Tibial nerve (tissue), 4 donors: ENCODE measurements at places on chromosomes 1 and 21.

DNA sequence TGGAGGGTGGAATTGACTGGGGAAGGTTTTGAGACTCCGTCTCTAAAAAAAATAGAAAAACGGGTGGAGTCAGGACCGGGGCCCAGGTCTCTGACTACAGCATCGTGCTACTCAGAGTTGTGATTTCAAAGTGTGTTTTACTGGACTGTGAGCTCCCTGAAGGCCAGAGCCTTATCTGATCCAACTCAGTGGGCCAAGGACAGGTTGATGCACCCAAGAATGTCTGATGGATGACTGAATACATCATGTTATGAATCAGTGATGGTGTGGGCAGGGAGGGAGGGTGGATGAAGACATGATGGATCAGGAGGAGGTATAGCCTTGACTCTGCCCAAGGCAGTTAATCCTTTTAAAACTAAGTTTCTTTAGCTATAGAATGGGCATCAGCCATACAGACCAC lies 81.6 kb downstream of the FOXD2 start:
- no peak for DNase-seq

DNA sequence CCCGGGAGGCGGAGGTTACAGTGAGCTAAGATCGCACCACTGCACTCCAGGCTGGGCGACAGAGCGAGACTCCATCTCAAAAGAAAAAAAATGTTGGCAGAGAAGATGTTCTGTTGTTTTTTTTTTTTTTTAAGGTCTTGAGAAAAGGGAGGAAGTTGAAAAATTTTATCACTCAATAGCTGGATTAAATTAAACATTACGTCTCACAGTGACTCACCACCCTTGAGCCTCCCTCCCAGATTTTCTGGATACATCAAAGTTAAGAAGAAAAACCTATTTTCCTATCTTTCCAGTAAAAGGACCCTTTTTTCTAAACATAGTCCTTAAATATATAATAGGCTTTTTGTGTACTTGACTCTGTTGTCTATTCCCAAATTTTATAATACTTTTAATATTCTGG lies 35.5 kb downstream of the IFNAR1 start:
- DNase-seq, result no peak

GRCh38 chr1:156420205-156421061 lies 51.4 kb downstream of the RHBG start:
- no peak for DNase-seq

DNA sequence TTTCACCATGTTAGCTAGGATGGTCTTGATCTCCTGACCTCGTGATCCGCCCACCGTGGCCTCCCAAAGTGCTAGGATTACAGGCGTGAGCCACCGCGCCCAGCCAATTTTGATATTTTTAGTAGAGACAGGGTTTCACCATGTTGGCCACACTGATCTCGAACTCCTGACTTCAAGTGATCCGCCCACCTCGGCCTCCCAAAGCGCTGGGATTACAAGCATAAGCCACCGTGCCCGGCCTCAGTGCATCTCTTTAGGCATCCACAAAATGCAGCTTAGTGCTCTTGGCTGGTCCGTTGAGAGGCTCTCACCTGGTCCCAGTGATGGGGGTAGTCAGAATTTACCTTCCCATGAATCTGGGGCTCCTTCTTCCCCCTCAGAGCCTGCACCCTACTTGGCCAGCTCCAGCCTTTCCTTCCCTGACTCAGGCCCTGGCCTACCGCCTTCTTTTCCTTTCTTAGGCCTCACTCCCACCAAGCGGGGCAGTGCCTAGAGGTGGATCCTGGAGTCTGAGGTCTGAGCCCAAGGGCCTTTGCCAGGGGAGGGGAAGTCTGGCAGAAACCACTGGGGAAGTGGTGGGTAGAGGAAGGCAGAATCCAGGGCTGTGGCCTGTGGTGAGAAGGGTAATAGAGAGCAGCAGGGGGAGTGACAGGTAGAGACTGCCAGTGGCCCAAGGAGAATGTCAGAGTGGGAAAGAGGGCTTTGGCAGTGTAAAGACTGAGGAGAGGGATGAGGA lies 3.7 kb downstream of the LENEP start:
- no peak for DNase-seq

DNA sequence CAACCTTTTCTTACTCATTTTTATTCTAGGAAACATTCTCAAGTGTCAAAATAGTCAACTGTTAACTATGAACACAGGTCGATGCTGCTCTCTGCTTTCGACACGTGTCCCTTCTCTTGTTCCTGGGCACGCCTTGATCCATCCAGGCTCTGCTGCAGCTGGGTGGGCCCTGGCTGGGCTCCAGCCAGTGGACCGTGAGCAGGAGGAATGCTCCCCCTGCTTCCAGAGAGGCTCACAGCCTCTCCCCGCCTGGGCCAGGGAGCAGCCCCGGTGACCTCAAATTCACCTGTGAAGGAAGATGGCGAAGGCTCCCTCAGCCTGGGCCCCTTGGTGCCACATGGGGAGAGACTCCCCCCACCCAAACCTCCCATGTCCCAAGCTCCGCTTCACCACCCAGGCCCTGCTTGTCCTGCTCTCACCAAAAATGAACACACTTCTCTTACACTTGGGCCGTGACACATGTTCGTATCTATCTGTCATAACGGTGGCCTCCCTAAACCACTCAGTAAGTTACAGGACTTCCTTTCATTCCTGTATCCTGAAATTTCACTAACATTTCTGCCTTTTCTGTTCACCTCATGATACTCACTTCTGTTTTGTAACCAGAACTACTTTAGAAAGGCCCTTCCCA lies 24.6 kb upstream of the ADARB1 start:
- DNase-seq, result no peak

DNA sequence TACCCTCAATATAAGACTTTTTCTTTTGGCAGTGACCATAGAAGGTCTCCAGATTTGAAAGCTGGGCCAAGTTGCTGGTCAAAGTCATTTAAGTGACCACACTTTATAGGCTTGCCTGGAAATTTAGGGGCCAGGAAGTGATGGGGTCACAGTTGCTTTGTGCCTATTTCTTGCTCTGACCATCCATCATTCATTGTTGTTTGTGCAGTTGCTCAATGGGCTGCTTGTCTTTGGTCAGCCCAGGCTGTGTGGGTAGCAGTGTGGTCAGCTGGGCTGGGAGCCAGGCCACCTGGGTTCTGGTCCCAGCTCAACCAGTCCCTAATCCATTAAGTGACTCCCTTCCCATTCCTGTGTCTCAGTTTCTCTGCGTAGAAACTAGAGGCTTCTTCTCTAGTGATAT lies 2.1 kb upstream of the OTUD7B start:
- DNase-seq, result no peak

GRCh38 chr1:36067871-36068270 lies 16.0 kb upstream of the TEKT2 start:
- DNase-seq, result no peak

DNA sequence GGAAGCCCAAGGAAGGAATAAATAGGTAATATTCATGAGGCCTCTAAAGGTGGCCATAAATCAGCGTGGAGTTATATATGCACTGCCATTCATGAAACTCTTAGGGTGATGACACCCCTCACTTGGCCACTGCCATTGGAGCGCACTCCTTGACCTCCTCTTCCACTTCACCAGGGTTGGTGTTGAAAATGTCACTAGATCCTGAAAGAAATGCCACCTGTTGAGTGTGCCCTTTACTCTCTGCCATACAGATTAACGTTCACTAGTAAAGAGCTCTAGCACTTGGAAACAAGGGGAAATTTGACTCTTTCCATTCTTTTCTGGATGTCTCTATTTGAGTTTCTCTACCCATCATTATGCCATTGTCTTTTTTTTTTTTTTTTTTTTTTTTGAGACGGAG lies 83.5 kb upstream of the GREM2 start:
- no peak for DNase-seq

DNA sequence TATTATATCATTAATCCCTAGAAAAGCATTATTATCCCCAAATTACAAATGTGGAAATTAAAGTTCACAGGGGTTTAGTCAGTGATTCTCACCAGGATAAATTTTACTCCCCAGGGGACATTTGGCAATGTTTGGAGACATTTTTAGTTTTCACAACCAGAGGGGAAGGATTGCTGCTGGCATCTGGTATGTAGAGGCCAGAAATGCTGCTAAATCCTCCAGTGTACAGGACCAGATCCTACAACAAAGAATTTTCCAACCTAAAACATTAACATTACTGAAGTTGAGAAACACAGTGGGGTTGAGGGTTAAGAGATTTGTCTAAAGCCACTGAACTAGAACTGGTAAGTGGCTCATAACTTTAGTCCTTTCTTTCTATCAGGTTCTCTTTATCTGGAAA lies 162.0 kb upstream of the SYT6 start:
- DNase-seq, result no peak
